ENCODE measurements at places on chromosomes 7 and 10. TPM values are rescaled to one million over a fixed set of nuclear protein-coding genes. Genes with fewer than 3 reads are reported as not detected.

- DNase-seq: no peak
Measured at GRCh38 chr7:24406789-24407299, 122.9 kb downstream of the NPY start.

GRCh38 chr10:93113042-93113441, 39.3 kb downstream of the CYP26A1 start:
- DNase-seq: no peak

- no peak for DNase-seq
Measured at GRCh38 chr7:17713584-17713983, 226.7 kb downstream of the SNX13 start.

GRCh38 chr10:129163531-129163930, 303.5 kb upstream of the MGMT start:
- no peak for DNase-seq

DNA sequence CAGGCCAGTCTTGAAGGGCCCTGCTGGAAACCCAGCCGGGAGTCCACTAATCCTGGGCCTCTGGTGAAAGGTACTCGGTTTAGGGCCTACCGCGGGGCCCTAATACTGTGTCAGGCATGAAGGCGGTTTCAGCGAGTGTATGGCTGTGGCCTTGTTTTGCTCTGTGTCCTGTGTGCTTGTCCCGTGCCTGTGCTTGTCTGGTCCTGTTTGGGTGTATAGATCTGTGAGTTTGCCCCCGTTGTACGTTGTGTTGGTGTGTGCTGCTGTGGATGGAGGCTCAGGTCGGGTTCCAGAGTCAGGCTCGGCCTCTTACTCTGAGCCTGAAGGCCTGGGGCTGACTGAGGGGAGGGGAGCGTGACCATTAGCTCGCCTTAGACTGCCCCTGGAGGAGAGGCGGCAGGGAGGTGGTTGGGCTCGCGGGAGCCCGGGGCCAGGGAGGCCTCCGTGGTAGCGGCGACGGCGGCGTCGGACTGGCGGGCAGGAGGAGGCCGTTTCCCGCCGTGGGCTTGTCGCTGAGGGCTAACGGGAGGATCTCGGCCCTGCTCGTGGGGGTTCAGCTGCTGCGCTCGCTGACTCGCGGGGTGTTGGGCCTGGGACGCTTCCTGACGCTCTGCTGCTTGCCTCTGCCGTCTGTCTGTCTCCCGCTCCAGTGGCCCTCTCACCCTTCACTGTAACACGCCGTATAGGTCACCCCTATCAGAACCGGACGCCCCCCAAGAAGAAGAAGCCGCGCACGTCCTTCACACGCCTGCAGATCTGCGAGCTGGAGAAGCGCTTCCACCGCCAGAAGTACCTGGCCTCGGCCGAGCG, 2.6 kb downstream of the TLX1 start:
- DNase-seq: no peak

The SPDYE2B gene
- total RNA-seq: not detected

GRCh38 chr7:70638158-70639107, 493.5 kb upstream of the GALNT17 start:
- DNase-seq: no peak

DNA sequence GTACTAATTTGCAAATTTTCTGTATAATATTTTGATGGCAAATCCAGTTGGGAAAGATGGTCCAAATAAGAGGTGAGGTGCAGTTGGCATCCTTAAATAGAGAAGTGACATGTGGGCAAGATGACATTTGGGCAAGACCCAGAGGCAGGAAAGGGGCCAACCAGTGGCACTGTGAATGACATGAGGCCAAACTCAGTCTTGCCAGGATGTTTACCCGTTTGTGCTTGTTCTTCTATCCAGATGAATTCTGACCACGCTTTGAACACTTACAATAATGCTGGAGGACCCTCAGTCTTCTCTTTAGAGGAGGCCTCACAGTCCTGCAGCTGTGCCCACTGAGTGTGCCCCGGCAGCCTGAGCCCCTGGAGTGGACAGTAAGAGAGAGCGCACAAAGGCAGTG, 45.1 kb downstream of the KCNMA1 start:
- no peak for DNase-seq

- DNase-seq: no peak
Measured at GRCh38 chr7:28054531-28055160, 125.9 kb downstream of the JAZF1 start.

- no peak for DNase-seq
Measured at GRCh38 chr10:49050366-49050765, 65.0 kb downstream of the VSTM4 start.

- DNase-seq: no peak
Measured at GRCh38 chr10:22372917-22373316, 27.6 kb downstream of the SPAG6 start.

GRCh38 chr10:48439031-48439430, 132.6 kb downstream of the MAPK8 start:
- DNase-seq: no peak

DNA sequence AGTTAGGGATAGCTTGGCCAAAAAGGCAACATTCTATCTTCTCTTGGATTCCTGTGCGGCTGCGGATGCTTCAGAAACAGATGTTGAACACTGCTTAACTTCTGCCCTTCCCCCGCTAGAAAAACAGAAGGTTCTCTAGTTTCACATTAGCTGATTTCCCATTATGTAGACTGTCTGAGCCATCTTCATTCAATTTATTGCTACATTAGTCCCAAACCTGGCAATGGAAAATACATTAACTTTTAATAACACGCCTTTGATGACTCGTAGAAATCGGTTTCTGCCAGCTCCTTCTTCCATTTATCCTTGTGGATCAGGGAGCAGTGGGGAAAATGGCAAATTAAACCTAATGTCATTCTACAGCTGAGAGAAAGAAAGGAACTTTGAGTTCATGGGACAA, 119.9 kb downstream of the SLC16A9 start:
- no peak for DNase-seq

The JAKMIP3 gene
- 0.19 TPM for total RNA-seq

DNA sequence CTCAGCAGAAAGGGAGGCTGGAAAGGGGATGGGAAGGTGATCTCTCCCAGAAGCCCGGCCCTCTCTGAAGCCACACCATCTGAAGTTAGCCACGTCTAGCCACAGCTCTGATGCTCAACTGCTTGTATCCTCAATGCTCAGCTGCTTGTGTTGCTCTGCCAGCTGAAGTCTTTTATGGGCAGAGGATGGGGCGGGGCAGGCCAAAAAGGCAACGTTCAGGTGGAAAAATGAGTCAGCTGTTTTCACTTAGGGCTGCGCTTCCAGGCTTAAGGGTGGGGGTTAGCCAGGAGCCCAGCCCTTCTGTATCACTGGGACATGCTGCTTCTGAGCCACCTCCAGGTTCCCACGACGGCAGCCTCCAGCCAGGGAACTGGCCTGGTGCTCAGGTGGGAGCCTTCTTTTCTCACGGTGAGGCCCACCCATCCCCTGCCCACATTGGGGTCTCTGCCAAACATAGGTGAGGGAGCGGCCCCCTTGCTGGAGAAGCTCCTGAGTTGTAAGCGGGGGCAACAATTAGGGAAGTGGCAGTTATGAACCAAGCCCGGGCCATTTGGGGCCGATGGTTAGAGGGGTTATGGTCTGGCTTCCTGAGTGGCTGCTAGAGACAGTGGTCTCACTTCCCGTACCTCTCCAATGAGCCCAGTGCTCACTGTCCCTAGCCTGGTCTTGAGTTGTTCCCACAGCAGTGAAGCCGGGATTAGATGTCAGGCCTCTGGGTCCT, 44.9 kb upstream of the CNPY1 start:
- DNase-seq: peak; percentile 42

GRCh38 chr7:70504254-70504653, 627.7 kb upstream of the GALNT17 start:
- no peak for DNase-seq

The LRMDA gene
- 2.5 TPM for total RNA-seq

The HECTD2 gene
- total RNA-seq: 3.9 TPM

- no peak for DNase-seq
Measured at GRCh38 chr10:61662794-61663259, at the start of gene CABCOCO1. CABCOCO1 (plus strand) TSS chr10:61662929; CDS start chr10:61662973, 44 bp downstream.

GRCh38 chr7:137418841-137419240, 75.3 kb upstream of the PTN start:
- DNase-seq: no peak

The PPP1R3A gene
- 0.05 TPM for total RNA-seq

GRCh38 chr10:74034301-74034700, 36.4 kb downstream of the VCL start:
- no peak for DNase-seq

- no peak for DNase-seq
Measured at GRCh38 chr10:48771234-48771633, 86.6 kb downstream of the WDFY4 start.

GRCh38 chr10:77614778-77615625, 22.6 kb downstream of the KCNMA1 start:
- DNase-seq: no peak

GRCh38 chr7:28688174-28688573, 270.0 kb downstream of the TRIL start:
- no peak for DNase-seq

- no peak for DNase-seq
Measured at GRCh38 chr10:73856261-73856660, 18.1 kb downstream of the CAMK2G start.

The UCMA gene
- total RNA-seq: 0.52 TPM

- DNase-seq: no peak
Measured at GRCh38 chr10:60461688-60462087, 72.0 kb upstream of the ANK3 start.

- DNase-seq: no peak
Measured at GRCh38 chr7:100942045-100942774, 7.1 kb upstream of the MUC3A start.

The PON3 gene
- 3.2 TPM for total RNA-seq

DNA sequence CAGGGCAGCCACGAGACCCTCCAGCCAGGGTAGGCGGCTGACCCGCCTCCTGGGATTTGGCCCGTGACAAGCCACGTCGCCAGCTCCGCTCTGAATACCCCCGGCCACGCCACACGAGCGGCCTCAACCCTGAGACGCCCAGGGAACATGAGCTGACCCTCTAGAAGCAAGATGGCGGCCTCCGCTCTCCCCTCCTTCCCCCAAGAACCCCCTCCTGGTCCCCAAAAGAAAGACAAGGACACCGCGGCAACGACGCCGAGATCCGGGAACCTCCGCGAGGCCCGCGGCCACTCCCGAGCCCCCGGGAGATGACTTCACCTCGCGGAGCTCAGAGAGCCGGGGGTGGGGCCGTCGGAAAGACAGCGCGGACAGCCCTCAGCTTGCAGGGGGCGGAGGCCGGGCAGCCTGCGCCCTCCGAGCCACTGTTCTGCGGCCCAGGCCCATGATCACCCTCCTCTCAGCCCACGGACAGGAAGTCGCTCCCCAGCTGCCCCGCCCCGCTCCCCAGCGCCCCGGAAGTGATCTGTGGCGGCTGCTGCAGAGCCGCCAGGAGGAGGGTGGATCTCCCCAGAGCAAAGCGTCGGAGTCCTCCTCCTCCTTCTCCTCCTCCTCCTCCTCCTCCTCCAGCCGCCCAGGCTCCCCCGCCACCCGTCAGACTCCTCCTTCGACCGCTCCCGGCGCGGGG, at the start of gene RALA:
RALA (plus strand) TSS at position 526 of the 685 bp plus-strand sequence. CDS start 63,096 bp downstream, outside the sequence.
- peak; percentile 75 for DNase-seq

DNA sequence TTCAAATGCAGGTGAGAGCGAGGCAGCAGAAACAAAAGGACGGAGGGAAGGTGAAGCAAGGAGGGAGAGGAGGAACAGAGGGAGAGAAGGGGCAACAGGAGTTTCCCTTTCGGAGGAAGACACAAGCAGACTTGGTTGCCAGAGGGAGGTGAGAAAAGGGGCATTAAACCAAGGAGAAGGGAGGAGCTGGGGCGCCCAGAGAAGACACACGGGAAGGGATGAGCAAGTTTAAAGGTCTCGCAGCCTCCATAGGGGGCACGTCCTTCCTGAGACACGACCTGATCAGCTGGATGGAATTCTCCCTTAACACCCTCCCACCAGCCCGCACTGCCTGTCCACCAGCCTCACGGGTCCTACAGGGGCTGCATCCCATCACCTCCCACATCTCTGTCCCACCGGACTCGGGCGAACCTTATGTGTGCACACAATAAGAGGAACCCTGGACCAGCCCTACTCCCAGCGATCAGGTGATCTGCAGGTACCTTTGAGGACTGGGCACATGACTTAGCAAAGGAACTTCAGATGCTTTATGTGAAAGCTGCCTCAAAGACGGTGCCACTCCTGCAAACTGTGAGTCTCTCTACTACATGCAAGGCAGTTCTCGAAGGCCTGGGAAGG, 251.2 kb downstream of the TNS3 start:
- no peak for DNase-seq

DNA sequence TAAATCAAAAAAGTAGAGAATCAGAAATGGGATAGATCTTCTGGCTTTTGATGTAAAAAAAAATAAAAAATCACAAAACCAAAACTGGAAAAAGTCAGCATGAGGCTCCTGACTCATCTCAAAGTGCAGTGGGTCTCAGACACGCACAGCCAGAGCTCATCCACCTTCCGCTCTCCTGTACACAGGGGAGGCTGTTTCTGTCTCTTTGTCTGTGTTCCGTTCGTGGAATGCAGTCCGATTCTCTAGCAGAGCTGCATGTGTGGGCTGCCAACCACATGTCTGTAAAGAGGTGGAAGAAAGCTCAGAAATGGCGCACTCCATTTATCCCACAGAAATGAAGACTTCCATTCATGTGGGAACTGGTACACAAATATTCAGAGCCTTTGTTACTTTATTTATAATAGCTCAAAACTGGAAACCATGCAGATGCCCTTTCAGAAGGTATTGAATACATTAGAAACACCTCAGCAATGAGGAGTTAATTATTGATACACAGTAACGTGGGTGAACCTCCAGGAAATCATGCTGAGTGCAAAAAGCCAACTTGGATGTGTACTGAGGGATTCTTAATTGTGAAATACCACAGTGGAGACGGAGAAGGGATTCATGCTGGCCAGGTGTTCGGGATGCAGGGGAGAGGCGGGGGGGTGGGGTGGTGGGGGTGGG, 123.3 kb downstream of the TRRAP start:
- DNase-seq: no peak

DNA sequence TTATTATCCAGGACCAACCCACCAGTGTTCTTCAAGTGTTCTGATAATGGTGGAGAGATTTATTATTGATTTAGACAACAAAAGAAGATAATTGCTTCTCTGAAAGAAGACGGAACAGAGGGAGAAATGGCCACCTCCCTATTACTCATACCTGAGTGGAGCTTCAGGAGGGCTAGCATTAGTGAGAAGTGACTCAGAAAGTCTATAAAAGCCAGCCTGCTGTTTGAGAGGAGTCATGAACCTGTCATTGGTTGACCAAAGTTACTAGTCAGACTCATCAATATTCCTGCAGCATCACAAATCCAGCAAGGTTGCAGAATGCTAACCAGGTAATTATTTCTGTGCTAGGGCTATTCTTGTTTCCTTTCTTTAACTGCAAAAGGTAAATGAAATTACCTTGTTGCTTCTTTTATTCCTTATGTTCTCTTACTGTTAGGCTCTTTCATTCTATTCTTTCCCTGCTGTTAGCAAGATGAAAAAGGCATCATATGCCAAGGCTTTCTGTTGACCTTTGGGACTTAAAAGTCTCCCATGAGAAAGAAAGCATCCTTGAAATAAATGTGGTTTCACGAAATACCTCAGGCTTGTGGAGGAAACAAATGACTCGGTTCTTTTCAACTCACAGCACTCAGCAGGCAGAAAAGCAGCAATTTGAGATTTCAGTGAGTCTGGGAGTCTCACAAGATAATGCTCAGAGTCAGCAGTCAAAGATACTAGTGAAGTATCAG, 256.4 kb upstream of the PHYHIPL start:
- DNase-seq: no peak

GRCh38 chr7:87498893-87499292, 23.4 kb upstream of the ABCB4 start:
- DNase-seq: no peak

Data from thymus (tissue), 14 donors.